MV-4-11 (cell line): ENCODE measurements at places on chromosomes 11 and 22.
A peak's percentile ranks its signal among the peaks of the same experiment; 100 is the strongest.

- DNase-seq, result peak; percentile 6
Observed at GRCh38 chr11:44634401-44635281, 69.2 kb downstream of the CD82 start.

GRCh38 chr11:14300661-14301304 is 58.2 kb downstream of the RRAS2 start:
- peak; percentile 72 for DNase-seq

DNA sequence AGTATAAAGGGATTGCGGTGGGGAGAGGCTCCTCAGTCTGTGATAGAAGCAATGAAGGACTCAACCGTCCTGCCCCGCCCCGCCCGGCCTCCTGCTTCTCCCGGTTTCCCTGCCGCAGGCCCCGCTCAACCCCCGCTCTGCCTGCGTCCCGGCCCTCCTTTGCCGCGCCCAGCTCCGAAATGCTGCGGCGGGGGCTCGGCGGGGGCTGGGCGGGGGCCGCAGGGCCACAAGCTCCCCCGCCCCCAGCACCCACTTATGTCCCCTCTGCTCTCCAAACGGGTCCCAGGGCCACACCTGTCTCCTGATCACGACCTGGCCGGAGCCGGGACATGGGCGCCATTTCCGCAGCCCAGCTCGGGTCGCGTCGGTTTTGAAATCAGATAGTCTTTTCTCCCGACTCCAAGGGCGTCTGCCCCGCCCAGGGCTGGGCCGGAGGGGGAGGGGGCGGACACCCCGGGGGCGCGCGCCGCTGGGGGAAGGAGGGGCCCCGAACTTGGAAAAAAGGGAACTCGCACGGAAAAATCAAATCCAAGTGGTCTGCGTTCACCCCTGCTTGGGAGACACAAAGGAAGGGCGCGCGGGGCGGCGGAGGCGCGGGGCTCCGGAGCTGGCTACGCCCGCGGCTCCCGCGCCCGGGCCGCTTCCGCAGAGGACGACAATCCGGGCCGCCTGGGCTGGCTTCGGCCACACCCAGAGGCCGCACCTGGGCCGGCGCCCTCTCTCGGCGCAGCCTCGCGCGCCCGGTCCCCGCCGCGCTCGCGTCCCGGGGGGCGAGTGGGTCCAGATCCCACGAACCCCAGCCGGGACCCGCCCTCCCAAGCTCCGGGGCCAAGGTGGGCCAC is 70.6 kb upstream of the EP300 start:
- DNase-seq, result peak; percentile 57

GRCh38 chr11:132300283-132300682 is 929.9 kb downstream of the NTM start:
- DNase-seq, result no peak
